ENCODE measurements at places on chromosomes 2 and 18. TPM values are rescaled to one million over a fixed set of nuclear protein-coding genes. Genes with fewer than 3 reads are reported as not detected.

C2orf15 gene
- total RNA-seq, result 0.20 TPM

CCDC68 gene
- not detected for total RNA-seq

EIF2AK3 gene
- 30.5 TPM for total RNA-seq

CD8A gene
- total RNA-seq, result 2.6 TPM

MYO1B gene
- 14.3 TPM for total RNA-seq

MMADHC gene
- 95.4 TPM for total RNA-seq

UGT1A5 gene
- total RNA-seq, result not detected

SLC11A1 gene
- 0.32 TPM for total RNA-seq

TRIM54 gene
- total RNA-seq, result 0.10 TPM

GRHL1 gene
- 1.8 TPM for total RNA-seq

FBLN7 gene
- 14.7 TPM for total RNA-seq

M1AP gene
- total RNA-seq, result not detected

IL1R2 gene
- 1.4 TPM for total RNA-seq

FEV gene
- not detected for total RNA-seq

CHPF gene
- 19.5 TPM for total RNA-seq

ZNF892 gene
- total RNA-seq, result 3.2 TPM

CYP27C1 gene
- total RNA-seq, result not detected

MERTK gene
- 0.29 TPM for total RNA-seq

POTEJ gene
- total RNA-seq, result not detected

All from T-helper 1 cell treated with Interleukin-12 subunit alpha and Interleukin-12 subunit beta and Interleukin-4 antibody, amounts not matched to agents 30 ng/mL and 1 ng/mL, for 36 hours (primary cell).